ENCODE measurements at places on chromosomes 16 and 17.

- DNase-seq, result no peak
Observed at GRCh38 chr16:86925067-86925791, 346.9 kb downstream of the FOXL1 start.

- no peak for DNase-seq
Observed at GRCh38 chr17:80005360-80006338, 30.0 kb downstream of the TBC1D16 start.

DNA sequence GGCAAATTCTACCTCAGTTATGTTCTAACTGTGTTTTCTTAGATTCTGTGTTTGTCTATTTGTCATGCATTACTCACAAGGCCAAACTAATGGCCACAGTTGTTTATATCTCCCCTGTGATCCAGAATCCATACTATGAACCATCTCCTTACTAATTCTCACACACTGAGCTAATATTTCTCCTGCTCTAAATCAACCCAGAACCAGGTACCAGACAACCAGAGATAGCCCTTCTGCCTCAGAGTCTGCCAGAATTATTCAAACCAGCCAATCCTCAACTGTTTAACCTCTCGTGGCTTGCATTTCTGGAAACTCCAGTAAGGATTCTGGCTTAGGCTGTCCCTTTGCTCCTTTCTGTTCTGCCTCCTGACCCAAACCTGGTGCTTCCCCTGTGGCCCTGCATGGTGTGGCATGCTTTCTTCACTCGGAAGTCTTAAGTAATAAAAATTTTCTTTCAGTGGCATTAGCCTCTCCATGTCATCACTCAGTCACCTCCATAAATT lies 59.4 kb downstream of the EFCAB5 start:
- no peak for DNase-seq

DNA sequence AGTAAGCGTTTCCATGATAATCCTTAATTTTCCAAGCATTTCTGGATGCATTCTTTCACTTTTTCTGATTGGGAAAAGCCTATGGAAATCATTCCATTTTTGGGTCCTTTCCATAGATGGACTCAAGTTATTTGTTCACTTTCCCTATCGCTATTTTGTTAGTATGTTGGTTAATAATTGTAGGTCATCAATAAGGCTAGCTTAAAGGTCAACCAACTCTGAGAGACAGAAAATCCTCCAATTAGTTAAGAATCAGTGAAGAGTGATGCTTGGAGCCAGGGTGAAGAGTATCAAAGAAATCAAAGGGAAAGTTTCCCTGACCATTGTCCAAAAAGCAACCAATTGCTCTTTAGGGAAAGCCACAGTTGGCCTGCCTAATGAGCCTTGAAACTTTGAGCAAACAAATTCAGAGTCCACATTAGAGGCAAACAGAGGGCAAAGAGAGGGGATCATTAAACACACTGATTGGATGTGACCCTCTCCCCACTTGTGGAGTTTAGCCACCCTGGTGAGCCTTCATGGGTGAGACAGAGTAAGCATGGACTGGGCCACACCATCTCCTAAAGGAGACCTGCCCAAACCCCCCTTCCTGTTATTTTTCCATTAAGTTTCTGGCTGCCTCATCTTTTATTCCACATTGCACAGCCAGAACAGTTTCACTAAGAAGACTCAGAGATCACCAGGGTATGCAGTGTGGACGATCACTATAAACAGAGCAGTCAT lies 133.4 kb upstream of the DYNLRB2 start:
- no peak for DNase-seq

DNA sequence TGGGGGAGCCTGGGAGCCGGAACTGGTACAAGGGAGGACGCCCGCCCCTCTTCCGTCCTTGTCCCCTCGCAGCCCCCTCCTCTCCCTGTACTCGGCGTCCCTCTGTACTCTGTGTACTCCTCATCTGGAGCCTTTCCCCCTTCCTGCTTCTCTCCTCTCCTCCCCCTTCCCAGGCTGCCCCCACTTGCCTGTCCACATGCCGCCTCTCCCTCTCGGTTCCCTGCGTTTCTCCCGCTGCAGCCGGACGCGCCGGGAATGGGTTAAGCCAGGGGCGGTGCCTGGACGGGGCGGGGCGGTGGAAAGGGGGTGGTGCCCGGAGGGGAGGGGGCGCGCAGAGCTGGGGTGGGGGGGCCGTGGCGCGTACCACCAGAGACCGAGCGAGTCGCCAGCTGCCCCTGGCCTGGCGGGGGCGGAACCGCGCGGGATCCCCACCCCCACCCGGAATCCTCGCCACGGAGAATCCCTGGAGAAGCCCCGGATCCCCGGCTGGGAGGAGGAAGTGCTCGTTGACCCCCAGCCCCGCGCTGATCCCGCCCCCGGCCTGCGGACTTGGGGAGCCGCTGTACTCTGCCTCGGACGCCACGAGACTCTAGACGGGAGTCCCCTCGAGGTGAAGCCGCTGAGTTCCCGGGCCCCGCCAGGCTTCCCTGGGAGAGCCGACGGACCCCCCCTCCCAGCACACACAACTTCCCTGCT lies 22.6 kb downstream of the GJD3 start:
- peak; percentile 54 for DNase-seq

DNA sequence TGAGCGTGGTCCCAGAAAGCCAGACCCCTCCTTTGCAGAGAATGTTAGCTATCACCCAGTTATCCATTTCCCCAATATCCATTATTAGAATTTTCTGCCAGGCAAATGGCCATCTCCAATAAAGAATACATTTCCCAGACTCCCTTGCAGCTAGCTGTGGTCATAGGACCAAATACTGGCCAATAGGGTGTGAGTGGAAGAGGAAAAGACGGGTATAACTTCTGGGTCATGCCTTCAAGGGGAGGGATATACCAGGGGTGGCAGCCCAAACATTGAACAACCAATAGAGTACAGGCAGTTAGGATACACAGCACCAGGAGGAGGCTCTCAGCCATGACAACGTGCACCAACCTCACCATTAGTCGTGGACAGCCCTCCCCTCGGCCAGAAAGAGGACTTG lies 26.1 kb upstream of the FOXF1 start:
- no peak for DNase-seq

- DNase-seq, result no peak
Observed at GRCh38 chr17:2851615-2852014, 55.4 kb downstream of the RAP1GAP2 start.
